Ammon's horn (tissue), 1 donor: ENCODE measurements at places on chromosomes 13 and 19.

DNA sequence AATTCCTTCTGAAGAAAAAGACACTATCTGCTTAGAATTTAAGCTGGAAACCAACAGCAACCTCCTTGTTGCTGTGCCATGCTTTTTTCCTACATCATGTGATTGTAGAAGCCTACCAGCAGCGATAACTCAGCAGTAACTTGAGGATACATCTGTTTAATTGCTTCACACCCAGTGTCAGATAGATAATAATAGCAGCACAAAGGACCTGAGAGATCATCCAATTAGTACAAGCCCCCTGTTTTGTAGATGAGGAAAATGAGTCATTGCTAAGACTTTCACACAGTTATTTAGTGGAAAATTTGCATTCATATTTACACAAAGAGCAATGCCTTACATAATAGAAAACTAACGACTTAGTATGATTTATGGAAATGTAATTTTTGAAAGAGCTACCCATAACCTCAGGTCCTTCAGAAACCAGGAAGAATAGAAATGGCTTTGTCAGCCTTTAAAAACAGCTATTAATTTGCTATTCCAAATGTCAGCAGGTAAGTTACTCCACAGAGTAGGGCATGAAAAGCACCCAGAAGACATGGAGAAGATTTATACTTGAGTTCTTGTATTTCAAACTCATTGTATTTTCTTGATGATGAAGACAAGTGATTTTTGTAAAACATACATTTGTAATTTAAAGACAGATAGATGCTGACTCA lies 93.7 kb upstream of the SGCG start:
- DNase-seq: no peak

DNA sequence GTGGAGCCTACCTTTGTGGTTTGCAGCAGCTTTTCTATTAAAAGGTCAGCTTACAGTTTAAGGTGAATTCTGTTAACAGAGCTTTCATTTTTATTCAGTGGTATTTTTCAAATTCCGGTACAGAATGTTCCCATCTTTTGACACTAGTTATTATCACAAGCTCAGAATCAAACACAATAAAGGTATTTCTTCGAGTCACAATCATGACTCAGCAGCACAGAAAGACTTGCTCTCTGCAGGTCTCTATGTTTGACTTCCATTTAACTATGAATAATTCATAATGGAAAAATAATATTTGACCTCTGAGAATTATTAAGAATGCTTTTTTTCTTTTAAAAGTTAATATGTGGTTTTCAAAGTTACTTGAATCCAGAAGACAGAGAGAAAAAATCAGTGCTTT lies 28.2 kb downstream of the DACH1 start:
- no peak for DNase-seq

DNA sequence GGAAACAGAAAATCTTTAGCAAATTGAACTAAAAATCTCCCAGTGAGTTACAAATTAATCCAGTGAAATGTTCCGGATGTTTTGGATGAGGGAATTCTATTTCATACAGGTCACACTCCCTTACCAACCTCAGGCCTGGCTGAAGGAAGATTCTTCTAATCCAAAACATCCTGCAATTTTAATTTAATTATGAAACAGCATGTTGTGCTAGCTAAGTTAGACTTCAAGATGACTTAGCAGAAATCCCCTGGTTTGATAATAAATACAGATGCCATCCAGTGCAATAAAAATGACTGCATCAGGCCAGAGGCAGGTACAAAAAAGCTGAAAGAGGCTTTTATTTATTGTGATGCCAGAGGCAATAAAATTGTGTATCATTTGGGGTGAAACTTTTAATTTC lies 96.7 kb upstream of the CLDN10 start:
- DNase-seq: no peak

DNA sequence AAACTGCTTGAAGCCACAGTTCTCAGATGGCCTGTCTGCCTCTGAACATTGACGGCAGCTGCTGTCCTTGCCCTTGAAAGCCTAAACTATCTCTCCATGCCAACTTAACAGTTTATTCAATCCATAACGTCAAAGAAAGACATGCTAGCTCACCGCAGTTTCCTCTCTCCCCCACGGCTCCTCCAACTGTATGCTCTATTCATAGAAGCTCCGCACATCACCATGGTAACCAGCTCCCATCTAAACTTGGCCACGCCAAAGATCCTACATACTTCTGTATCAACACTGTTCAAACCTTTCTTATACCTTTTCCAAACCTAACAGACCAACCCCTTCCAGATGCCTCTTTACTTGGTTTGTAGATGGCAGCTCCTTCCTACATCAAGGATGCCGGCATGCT lies 48.6 kb downstream of the ZNF91 start:
- DNase-seq: peak; percentile 38

DNA sequence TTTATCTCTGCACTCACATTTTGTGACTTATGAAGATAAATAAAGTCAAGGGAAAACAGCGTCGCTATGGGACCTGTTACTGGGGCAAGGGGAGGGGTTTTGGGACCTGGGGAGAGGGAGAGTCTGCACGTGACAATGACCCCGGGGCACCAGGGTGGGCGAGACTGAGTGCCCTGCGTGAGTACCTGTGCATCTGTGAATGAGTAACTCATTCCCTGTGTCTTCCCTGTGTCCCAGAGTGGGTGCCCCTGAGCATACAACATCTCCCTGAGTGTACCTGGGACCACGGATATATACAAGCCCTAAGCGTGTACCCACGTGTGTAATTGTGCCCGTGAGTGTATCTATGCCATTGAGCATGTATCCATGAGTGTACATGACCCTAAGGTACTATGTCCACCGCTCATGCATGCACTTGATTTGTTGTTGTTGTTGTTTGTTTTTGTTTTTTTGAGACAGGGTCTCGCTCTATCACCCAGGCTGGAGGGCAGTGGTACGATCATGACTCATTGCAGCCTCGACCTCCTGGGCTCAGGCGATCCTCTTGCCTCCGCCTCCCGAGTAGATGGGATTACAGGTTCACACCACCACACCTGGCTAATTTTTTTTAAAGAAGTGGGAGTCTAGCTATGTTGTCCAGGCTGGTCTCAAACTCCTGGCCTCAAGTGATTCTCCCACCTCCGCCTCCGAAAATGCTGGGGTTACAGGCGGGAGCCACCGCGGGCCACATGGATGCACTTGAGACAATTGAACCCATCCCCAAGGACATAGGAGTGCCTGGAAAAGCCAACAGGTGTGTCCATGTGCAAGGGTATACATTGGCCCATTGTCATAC lies 645 bp upstream of the TRAPPC5 start:
- DNase-seq: no peak

GRCh38 chr13:50798923-50799322 lies 44.6 kb downstream of the DLEU7 start:
- no peak for DNase-seq

GRCh38 chr19:17764348-17764747 lies 13.1 kb downstream of the FCHO1 start:
- no peak for DNase-seq

DNA sequence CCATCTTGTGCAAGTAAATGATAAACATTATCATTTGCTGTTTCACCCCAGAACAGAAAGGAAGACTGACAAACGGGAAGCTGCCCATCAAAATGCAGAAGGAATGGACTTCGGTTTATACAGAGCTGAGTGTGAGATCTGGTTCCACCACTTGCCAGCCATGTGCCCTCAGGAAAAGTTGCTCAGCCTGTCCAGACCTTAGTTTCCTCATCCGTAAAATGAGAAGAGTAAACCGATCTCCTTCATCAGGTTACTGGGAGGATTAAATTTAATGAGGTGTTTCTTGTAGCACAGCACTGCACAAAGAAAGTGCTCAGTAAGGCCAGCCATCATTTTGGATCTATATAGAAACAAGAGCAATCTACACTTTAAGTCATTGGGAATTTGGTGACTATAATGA lies 36.7 kb upstream of the SERP2 start:
- DNase-seq: no peak
